Thyroid gland (tissue), 4 donors: ENCODE measurements at places on chromosomes 1 and 21. TPM values are rescaled to one million over a fixed set of nuclear protein-coding genes. Genes with fewer than 3 reads are reported as not detected.

The ARTN gene
- 0.58 TPM for total RNA-seq

The LYPD8 gene
- not detected for total RNA-seq

The CHIA gene
- not detected for total RNA-seq

The LEMD1 gene
- total RNA-seq, result 0.67 TPM

The CRABP2 gene
- total RNA-seq, result 4.5 TPM

The GSTM3 gene
- 162 TPM for total RNA-seq

The PRRX1 gene
- 57.4 TPM for total RNA-seq

The ARHGEF19 gene
- total RNA-seq, result 11.9 TPM

The PALMD gene
- total RNA-seq, result 14.1 TPM

The MOV10 gene
- total RNA-seq, result 27.4 TPM

The TTC34 gene
- 1.7 TPM for total RNA-seq

The FBXO2 gene
- 8.4 TPM for total RNA-seq

The MMEL1 gene
- 0.98 TPM for total RNA-seq

- no peak for DNase-seq
- H3K4me3 ChIP-seq, result no peak overlapping the region
- no peaks in the 10 kb centered on the region for H3K27me3 ChIP-seq
- H3K4me1 ChIP-seq, result no peaks in the 10 kb centered on the region
These were observed 12.7 kb downstream of the AKIRIN1 start for GRCh38 chr1:39003794-39004193.

GRCh38 chr1:89298461-89298860 lies 25.8 kb upstream of the GBP5 start:
- H3K4me1 ChIP-seq, result no peaks in the 10 kb centered on the region
- H3K36me3 ChIP-seq, result no peaks in the 10 kb centered on the region
- no peaks in the 10 kb centered on the region for H3K27me3 ChIP-seq
- H3K4me3 ChIP-seq, result no peak overlapping the region
- H3K27ac ChIP-seq, result no peak overlapping the region
- DNase-seq, result no peak

DNA sequence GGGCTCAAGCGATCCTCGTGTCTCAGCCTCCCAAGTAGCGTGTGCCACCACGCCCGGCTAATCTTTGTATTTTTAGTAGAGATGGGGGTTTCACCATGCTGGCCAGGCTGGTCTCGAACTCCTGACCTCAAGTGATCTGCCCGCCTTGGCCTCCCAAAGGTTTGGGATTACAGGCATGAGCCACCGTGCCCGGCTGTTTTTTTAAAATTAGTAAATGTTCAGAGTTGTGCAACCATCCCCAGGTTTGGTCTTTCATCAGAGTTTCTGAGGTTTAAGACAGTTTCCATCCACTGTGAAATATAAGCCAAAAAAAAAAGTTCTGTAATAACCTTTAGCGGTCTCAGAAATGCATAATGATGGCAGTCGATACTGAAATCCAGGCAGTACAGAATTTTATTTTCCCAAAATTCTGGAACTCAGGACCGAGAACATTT lies 550 bp upstream of the SYT11 start:
- H3K36me3 ChIP-seq, result peaks cover 6% of the 10 kb centered on the region
- peak overlapping the region; percentile 85 for H3K27ac ChIP-seq
- H3K4me3 ChIP-seq, result no peak overlapping the region

GRCh38 chr1:52368383-52369172 lies 2.6 kb upstream of the CC2D1B start:
- peak overlapping the region; percentile 11 for H3K4me3 ChIP-seq
- no peaks in the 10 kb centered on the region for H3K27me3 ChIP-seq
- peaks cover 12% of the 10 kb centered on the region for H3K4me1 ChIP-seq
- no peaks in the 10 kb centered on the region for H3K36me3 ChIP-seq

DNA sequence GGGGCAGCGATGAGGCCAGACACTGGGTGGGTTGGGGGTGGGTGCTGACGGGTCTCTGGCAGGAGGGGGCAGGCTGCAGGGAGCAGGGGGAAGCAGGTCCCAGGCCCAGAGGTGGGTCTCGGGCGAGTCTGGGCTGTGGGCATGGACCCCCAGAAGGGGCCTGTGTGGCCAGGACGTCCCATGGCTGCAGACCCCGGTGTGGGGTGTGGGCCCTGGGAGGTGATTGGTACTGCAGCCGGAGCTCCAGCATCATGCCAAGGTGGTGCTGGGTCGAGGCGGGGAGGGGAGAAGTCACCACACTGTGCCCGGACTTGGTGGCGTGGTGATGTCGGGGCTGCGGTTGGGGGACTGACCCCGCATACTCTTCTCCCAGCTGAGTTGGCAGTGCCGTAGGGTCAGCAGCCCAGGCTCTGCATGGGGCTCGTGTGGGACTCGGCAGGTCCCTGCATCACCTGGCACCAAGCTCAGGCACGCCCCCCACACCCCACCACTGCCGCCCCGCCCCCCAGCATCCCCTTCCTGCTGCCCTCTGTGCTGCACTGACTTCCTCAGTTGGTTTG lies 31.2 kb downstream of the PRKCZ start:
- H3K4me3 ChIP-seq, result no peak overlapping the region
- no peaks in the 10 kb centered on the region for H3K27me3 ChIP-seq
- no peaks in the 10 kb centered on the region for H3K4me1 ChIP-seq
- no peaks in the 10 kb centered on the region for H3K36me3 ChIP-seq
- DNase-seq, result no peak

- DNase-seq, result no peak
- no peaks in the 10 kb centered on the region for H3K36me3 ChIP-seq
- H3K4me3 ChIP-seq, result no peak overlapping the region
- no peak overlapping the region for H3K27ac ChIP-seq
These were observed 117.0 kb upstream of the GALNT2 start for GRCh38 chr1:229950020-229950419.

- H3K27ac ChIP-seq, result peak overlapping the region; percentile 22
- no peaks in the 10 kb centered on the region for H3K27me3 ChIP-seq
- no peaks in the 10 kb centered on the region for H3K36me3 ChIP-seq
- H3K4me1 ChIP-seq, result no peaks in the 10 kb centered on the region
- peak; percentile 62 for DNase-seq
These were observed 8.0 kb upstream of the NAV1 start for GRCh38 chr1:201530741-201531531.

DNA sequence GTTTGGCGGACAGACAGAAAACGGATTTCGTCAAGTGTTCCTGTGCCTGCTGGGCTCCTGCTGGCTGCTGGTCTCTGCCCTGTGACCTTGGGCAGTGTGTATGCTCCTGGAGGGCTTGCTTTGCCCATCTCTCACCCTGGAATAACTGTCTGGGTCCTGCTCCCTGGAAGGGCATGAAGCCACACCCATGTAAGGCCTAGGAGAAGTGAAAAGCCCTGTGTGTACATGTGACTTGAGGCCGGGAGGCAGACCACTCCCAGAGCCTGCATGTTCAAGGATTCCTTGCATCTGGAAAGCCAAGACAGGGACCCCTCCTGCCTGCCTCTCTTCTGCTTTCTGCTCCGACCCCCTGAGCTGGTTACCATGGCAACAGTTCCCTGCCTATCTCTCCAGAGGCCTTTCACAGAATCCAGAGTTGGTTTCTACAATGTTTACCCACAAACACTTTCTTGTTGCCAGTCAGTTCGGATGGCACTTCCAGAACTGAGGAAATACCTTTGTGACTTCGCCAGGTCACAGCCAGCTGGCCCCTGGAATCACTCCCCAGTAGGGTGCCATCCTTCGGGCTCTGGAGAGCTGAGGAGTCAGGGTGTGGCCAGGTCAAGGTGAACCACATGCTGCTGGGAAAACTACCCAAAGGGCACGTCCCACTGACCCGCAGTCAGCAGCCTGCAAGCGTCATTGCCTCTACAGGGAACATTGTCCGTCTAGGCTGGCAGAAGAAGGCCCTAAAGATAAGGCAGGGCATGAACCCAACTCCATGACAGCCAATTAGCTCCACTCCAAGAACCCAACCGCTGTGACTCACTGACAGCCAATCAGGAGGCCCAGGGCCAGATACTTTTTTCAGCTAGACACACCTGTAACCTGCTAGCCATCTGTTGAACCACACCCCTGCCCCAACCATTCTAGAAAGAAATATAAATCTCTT lies 14.7 kb upstream of the GPR37L1 start:
- H3K4me1 ChIP-seq, result peaks cover 45% of the 10 kb centered on the region
- no peak overlapping the region for H3K4me3 ChIP-seq
- DNase-seq, result peak; percentile 25
- H3K36me3 ChIP-seq, result no peaks in the 10 kb centered on the region

DNA sequence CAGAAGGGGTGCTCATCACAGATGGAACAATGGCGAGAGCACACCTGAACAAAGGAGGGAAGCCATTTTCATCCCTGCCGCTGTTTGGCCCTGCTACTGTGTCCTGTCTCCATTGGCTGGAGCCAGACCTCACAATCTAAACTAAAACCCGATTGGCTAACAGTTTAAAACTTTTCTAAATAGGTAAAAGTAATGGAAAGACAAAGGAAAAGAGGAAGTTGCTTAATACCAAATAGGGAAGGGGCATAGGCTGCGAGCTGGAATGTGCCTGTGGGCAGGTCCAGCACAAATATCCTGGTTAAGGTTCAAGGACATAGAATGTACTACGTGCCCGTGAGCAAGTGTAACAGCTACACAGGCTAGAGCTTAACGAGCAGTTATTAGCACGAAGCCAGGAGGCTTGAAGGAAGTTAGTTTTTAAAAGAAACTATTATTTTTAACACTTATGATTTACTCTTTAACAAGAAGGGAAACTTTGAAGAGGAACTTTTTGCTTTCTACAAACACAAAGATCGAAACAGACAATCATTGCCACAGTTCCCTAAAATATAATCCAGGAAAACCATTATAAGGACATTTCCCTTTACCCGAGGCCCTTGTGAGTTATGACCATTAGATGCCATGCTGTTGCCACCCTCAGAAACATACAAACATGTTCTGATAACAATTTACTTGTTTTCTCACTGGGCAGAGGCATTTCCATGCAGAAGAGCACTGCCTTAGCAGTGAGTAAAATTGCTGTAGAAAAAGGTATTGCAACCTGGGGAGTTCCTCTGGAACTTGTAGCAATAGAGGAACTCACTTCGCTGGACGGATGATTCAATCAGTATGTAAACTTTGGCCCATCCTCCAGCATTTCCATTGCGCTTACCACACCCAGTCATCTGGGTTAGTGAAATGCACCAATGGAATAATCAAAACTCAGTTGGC lies 4.8 kb upstream of the PTTG1IP start:
- no peak overlapping the region for H3K4me3 ChIP-seq
- no peak for DNase-seq
- no peaks in the 10 kb centered on the region for H3K27me3 ChIP-seq
- no peaks in the 10 kb centered on the region for H3K36me3 ChIP-seq
- peaks cover 39% of the 10 kb centered on the region for H3K4me1 ChIP-seq

GRCh38 chr1:168974611-168975010 lies 131.9 kb upstream of the ATP1B1 start:
- no peak overlapping the region for H3K4me3 ChIP-seq
- DNase-seq, result no peak
- no peaks in the 10 kb centered on the region for H3K27me3 ChIP-seq
- no peaks in the 10 kb centered on the region for H3K36me3 ChIP-seq

- no peaks in the 10 kb centered on the region for H3K27me3 ChIP-seq
- H3K27ac ChIP-seq, result peak overlapping the region; percentile 91
- H3K36me3 ChIP-seq, result no peaks in the 10 kb centered on the region
- H3K4me3 ChIP-seq, result no peak overlapping the region
These were observed 4.2 kb downstream of the CYP4B1 start for GRCh38 chr1:46802901-46803574.

DNA sequence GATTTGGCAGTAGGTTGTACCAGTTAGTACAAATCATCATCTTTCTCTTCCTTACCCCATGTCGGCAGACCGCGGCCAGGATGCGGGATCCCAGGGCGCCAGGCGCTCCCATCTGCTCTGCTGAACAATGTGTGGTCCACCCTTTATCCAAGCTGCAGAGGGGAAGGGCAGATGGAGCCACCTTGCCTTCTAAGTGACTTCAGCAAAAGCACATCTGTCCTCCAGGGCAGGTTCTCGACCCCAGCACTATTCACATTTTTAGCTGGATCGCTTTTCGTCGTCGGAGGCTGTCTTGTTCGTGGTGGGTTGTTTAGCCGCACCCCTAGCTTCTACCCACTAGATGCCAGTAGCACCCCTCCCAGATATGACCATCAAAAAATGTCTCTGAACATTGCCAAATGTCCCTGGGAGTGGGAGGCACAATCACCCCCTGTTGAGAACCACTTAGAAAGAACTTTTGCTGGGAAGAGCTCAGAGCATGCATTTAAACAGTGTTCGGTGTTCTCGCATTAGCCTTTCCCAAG lies 58.1 kb upstream of the SIM2 start:
- H3K4me3 ChIP-seq, result no peak overlapping the region
- H3K4me1 ChIP-seq, result no peaks in the 10 kb centered on the region
- no peak for DNase-seq
- H3K36me3 ChIP-seq, result no peaks in the 10 kb centered on the region

DNA sequence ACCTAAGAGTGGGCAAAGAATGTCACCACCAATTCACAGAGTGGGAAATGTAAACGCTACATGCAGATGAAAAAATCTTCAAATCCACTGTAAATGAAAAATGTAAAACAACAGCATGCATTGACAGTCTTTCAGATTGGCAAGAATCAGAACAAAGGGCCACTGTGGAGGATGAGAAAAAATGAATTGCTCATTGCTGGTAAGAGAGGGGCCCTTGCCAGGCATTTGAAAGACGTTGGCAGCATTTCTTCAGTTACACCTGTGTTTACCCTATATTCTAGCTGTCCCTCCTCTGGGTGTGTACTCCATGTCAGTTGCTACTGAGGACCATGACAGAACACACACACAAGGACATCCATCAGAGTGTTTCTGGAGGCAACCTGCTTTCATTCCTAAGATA lies 25.8 kb upstream of the AADACL3 start:
- no peak overlapping the region for H3K4me3 ChIP-seq
- no peak for DNase-seq
- no peaks in the 10 kb centered on the region for H3K36me3 ChIP-seq
- H3K27ac ChIP-seq, result no peak overlapping the region
- no peaks in the 10 kb centered on the region for H3K4me1 ChIP-seq

DNA sequence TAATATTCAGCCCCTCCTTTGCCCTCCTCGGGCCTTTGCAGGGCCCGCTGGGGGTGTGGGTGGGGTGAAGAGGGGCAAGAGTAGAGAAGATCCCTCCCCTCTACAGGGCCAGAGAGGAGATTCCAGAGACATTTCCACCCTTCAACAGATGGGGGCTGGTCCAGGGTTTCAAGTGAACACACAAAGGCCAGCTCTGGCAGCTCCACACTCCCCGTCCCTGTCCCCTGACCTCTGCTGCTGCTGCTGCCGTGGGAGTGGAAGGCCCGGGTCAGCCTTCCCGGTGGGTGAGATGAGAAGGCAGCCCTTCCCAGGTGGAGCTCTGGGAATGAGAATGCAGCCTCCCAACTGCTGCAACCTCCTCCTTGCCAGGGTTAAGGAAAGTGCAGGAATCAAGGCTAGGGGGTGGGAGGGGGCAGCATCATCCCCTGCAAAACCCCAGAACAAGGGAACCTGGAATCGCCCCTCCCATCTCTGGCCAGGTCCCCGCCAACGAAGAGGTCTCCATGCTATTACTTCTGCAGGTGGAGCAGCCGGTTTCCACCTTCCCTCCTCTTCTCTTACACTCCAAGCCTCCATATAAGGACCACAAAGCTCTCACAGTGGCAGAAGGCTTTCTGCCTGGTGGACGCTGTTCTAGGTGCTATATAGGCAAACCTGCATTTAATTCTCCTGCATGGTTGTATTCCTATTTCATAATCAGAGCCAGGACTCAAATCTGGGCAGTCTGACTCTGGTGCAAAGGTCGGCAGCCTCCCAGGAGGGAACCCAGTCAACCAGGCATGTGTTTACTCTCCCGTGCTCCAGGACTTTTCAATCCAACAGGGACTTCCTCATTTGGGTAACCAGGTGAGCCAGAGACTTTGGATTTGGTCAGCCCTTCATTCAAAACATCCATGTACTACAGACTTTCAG lies 22.9 kb upstream of the ARHGEF10L start:
- no peaks in the 10 kb centered on the region for H3K27me3 ChIP-seq
- H3K4me3 ChIP-seq, result no peak overlapping the region
- H3K27ac ChIP-seq, result peak overlapping the region; percentile 28
